ENCODE measurements at places on chromosomes 4 and X.

DNA sequence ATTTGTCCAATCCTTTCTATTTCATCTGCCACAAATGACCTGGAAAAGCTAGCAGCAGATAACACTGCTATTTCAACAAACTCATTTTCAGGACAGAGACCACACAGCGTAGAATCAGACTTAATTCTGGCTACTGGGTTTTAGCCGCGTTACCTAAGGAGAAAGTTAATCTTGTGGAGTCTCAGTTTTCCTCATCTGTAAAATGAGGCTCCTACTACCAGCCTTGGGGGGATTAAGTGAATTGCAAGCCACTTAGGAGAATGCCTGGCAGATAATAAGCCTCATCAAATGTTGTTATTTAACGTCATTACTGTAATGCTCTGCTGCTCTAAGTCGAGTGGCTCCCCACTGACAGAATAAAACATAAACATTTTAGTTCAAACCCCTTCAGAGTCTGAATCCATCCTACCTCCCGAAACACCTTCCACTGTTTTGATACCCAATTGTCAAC lies 1.4 kb downstream of the CCNI start:
- DNase-seq = no peak

DNA sequence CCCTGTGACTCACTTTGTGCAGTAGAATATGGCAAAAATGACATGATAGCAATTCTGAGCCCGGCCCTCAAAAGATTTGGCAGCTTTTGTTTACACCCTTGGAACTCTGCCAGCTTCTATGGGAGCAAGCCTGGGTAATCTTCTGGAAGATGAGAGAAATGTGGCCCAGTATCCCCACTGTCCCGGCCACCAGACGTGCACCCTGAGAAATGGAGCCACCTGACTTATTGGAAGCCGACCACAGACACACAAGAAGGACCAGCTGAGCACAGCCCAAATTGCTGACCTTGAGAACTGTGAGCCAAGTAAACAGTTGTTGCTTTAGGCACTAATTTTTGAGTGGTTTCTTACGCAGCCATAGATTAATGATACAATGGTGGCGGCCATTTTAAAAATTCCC lies 197.0 kb downstream of the STIM2 start:
- peak; percentile 4 for DNase-seq

- DNase-seq = no peak
These were observed 5.3 kb upstream of the STBD1 start for GRCh38 chr4:76301068-76301774.

DNA sequence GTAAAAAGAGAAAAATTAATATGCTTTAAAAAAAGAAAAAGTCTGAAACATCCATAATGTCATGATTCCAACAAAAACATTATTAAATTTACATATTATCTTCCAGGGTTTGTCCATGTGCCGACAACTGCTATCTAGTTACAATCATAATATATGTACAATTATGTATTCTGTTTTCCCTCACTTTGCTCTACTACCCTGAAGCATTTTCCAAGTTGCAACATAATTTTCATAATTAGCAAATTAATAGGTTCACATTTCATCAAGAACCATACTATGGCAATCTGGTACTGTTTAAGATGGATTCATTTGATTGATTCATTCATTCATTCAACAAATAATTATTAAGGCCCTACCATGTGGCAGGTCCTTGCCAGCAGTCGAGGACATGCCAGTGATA lies 128.9 kb upstream of the LEF1 start:
- no peak for DNase-seq

GRCh38 chr4:13261486-13262257 lies 222.5 kb downstream of the RAB28 start:
- no peak for DNase-seq

DNA sequence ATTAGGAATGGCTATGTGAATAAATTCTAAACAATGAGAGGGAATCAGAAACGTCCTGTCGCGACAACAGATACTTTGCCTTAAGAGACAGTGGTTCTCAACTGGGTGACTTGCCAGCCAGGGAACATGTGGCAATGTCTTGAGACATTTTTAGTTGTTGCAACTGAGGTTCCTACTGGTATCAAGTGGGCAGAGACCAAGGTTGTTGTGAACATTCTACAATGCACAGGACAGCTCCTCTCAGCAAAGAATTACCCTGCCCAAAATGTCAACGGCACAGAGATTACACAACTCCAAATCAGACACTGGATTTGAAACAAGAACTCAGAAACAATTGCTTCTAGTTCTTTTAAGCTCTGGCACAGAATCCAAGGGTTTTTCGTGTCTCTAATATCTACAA lies 128.6 kb downstream of the ARHGAP6 start:
- no peak for DNase-seq

DNA sequence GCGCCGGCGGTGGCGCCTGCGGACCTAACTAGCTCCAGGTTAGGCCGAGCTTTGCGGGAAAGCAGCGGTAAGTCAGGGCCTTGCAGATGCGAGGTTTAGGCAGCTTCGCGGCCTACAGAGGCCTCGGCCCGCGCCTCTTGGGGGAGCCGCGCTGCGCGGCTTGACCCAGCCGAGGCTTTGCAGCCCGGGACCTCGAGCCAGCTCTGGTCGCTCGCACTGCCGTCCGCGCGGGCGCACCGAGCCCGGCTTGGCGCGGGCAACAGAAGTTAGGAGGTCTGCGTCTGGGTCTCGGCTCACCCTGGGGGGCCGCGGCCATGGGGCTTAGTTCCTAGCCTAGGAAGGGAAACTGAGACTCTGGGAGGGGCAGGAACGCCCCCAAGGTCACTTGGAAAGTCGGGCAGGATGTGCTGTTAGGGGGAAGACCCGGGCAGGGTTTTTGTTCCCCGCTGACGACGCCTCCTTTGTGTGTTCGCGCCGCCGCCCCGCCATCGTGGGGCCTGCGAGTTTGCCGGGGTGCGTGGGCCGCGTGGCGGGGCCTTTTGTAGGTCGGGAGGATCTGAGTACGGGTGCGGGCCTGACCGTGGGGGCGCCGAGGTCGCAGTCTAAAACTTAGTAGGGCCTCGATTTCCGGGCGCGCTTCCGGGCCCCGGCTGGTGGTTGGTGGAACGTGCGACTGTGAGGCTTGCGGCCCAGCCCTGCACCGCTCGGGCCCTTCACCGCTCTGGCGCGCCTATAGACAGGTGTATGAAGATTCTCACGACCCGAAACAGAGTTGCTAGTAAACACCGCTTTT lies 482 bp downstream of the RNF4 start:
- DNase-seq = no peak

- no peak for DNase-seq
These were observed 37.4 kb downstream of the RUFY3 start for GRCh38 chr4:70759126-70759525.

- no peak for DNase-seq
These were observed 71.3 kb downstream of the PAK3 start for GRCh38 chrX:111167334-111167733.

GRCh38 chrX:152850465-152850864 lies 19.6 kb downstream of the NSDHL start:
- DNase-seq = no peak

- no peak for DNase-seq
These were observed at the start of gene CAPN6 for GRCh38 chrX:111270339-111270738. TSS of gene CAPN6 (minus strand) at chrX:111270483. CDS start at chrX:111263936, 6,547 bp downstream.

DNA sequence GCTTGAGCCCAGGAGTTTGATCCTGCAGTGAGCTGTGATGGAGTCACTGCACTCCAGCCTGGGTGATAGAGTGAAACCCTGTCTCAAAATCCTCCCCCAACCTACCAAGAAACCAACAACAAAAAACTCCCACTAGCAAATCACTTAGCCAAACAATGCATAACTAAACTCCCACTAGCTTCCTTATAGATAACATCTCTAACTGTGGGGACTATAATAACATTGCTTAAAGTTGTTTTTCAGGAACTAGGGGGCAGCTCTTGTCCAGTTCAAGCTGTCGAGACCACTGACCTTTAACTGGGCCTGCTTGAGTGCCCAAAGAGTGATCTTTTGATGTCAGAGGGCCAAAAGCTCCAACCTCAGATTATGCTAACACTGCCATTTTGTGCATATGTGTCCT lies 81.7 kb downstream of the FREM3 start:
- no peak for DNase-seq

- no peak for DNase-seq
These were observed 87.9 kb upstream of the PACRGL start for GRCh38 chr4:20612313-20612712.

DNA sequence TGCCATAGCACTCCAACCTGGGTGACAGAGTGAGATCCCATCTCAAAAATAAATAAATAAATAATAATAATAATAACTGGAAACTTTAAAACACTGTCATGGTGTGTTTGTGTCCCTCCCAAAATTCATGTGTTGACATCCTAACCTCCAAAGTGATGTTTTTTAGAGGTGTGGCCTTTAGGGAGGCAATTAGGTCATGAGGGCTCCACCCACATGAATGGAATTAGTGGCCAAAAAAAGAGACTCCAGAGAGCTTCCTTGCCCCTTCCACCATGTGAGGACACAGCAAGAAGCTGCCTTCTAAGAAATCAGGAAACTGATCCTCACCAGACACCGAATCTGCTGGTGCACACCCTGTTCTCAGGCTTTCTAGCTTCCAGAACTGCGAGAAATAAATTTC lies 23.8 kb upstream of the RAPGEF2 start:
- DNase-seq = no peak

DNA sequence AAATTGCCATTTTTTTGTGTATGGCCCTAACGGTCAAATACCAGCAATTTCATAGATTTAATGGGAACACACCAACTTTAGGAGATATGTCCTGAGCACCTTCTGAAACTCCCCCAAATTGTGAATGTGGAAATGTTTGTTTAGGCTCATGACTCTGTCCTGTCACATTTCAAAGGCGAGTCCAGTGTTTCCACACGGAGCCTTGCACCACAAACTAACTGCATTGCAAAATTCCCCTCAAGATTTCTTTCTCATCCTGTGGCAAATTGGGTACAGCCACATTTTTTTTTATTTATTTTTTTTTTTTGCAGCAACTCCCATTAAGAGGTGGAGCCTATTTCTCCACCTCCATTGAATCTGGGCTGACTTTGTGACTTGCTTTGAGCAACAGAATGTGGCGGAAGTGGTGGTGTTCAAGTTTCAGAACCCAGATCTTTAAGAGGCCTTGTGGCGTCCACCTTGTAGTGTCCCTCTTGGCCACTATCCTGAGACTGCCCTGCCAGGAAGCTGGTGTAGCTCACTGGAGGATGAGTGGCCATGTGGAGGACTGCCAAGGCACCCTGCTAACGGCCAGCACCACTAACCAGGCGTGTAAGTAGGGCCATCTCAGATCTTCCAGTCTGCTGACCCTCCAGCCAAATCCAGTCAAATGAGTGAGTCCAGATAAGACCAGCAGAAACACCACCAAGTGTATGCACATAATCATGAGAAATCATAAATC lies 172.4 kb upstream of the SCML1 start:
- no peak for DNase-seq

DNA sequence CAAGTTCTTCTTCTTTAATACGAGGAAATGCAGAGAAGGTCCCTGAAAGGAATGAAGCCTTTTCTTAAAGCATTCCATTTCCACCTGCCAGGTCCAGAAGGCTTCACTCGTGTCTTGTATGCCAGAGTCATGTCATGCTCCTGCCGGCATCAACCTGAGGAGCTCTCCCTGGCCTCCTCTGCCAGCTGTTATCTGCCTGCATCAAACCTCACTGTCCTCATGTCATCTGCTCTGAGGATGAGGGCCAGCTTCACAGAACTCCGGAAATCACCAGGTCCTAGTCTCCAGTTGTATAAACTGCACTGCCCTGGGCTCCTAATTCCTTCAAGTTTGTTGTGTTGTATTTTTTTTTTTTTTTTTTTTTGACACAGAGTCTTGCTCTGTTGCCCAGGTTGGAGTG lies 20.0 kb upstream of the S100G start:
- DNase-seq = no peak

DNA sequence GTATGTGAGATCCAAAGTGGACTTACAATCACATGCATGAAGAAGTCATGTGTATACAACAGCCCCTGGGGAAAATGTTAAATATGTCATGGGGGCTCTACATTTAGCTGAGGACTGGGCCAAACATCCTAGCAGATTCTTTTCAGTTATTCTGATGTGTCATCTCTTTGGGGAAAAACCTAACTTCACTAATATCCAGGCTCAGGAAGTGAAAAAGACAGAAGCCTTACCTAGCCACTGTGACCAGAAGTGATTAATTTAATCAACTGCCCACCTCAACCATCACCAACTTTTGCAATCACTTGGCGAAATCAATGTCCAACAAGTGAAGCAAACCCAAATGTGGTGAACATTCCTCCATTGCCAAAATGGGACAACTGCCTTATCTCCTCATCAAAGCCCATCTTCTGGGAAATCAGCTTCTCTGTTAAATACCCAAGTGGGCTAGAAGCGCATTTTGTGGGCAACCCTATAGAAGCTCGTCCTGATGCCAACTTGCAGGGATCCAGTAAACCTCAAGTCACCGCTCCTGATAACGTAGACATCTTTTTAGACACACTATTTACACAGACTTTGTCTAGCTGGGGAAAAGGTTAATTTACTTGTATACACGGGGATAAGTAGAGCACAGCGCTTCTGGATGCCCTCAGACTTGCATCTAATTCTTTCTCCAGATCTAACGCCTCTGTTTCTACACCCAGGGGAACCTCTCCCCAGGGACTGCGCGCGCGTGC lies 1.4 kb upstream of the HHIP start:
- no peak for DNase-seq

- DNase-seq = no peak
These were observed 73.1 kb downstream of the PDGFC start for GRCh38 chr4:156898373-156899117.

- DNase-seq = no peak
These were observed 172.6 kb upstream of the VCX3A start for GRCh38 chrX:6707497-6707896.

DNA sequence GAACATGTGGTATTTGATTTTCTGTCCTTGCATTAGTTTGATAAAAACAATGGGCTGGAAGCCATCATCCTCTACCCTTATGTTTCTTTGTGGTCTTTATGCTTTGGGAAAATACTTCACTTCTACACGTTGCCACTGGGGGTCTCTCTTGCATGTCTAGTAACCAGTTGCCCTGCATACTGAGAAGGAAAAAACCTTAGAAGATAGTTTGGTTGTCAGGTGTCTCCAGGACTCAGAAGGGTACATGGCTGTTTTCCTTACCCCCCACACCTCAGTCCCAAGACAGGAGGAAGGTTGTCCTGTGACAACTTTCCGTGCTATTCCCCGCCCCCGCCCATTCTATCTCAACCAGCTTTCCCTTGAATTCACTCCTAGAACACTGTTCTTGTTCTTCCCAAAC lies 62.1 kb upstream of the LANCL3 start:
- DNase-seq = peak; percentile 8

GRCh38 chr4:149751174-149751573 lies 64.5 kb downstream of the IQCM start:
- no peak for DNase-seq

- DNase-seq = no peak
These were observed 815.0 kb upstream of the PCDH10 start for GRCh38 chr4:132334081-132334480.
